ENCODE measurements at places on chromosomes 3 and 15.

DNA sequence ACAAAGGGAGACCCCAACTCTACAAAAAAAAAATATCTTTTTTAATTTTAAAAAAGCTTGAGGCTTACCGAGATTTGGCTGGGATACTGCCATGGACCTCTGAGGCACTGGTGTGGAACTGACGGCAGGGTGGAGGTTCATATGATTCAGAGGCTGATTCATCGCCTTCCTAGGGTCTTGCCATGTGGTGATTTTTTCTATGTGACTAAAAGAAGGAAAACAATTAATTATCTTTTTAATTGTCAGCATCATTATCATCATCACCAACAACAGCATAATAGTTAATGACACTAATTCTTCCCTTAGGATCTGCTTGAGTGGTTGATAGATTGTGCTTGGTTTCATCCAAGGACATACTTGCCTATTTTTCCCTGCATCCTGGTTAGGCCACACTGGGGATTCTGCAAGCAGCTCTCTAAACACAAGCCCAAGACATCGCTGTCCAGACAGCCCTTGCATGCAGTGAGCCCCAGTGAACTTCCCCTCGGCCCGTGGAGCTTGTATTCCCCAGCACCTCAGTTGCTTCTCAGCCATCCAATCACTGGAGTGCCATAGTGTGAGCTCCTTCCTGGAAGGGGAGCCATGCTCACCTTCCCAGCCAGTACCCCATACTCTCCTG, 84.9 kb downstream of the WWTR1 start:
- DNase-seq = peak; percentile 10

DNA sequence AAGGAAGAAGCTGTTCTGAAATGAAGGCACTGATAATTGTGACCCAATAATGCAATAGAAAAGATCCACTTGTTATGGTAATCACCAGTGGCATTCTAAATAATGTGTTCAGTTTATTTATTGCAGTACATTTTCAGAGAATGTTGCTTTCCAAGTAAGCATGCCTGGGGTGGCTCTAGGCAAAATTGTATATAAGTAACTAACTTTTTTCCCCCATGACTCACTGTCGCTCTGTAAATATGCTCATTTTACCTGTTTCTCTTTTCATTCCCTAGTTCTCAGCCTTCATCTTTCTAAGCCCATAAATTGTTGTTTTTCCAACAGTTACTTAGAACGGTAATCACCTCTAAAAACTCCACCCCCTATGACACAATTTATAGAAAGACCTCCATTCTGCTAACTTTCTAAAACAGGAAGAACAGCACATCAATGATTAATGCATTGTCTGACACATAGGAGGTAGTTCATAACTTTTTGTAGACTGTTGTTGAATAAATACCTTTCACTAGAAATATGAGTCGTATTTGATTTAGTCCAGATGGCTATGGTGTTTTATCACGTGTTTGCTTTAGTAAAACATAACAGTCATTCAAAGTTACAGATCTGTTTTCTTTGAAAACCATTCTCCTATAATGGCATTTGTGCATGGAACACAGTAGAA, 143.1 kb downstream of the LSAMP start:
- no peak for DNase-seq

DNA sequence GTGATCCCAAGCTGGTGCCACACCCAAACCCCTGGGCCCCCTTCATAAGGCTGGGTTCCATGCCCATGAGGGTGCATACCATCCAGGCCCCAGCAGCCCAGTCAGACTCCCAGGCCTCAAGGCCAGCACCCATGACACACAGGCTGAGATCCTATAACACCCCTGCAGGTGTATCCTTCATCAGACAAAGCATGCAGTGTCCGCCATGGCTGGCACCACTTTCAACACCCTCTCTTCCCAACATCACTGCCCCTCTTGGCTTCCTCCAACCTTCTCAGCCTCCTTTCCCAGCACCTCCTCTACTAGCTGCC, 3.5 kb downstream of the CCDC51 start:
- no peak for DNase-seq

DNA sequence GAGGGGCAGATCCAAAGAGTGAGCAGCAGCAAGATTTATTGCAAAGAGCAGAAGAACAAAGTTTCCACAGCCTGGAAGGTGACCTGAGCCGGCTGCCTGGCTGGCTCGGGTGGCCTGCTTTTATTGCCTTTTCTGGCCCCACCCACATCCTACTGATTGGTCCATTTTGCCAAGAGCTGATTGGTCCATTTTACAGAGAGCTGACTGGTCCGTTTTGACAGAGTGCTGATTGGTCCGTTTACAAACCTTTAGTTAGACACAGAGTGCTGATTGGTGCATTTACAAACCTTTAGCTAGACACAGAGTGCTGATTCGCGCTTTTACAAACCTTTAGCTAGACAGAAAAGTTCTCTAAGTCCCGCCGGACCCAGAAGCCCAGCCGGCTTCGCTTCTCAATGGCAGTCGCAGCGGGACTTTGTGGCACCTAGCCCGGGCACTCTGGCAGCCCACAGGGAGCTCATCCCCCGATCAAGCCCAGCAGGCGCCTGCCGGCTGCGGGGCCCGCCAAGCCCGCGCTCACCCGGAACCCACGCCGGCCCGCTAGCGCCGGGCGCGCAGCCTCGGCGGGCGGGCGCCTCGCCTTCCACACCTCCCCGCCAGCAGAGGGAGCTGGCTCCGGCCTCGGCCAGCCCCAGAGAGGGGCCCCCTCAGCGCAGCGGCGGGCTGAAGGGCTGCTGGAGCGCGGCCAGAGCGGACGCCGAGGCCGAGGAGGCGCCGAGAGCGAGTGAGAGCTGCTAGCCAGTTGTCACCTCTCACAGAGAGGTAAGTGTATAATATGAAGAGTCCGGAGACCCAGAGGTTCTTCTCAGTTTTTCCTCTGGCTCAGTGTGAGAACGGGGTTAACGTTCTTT, 339.2 kb downstream of the CHL1 start:
- peak; percentile 3 for DNase-seq

DNA sequence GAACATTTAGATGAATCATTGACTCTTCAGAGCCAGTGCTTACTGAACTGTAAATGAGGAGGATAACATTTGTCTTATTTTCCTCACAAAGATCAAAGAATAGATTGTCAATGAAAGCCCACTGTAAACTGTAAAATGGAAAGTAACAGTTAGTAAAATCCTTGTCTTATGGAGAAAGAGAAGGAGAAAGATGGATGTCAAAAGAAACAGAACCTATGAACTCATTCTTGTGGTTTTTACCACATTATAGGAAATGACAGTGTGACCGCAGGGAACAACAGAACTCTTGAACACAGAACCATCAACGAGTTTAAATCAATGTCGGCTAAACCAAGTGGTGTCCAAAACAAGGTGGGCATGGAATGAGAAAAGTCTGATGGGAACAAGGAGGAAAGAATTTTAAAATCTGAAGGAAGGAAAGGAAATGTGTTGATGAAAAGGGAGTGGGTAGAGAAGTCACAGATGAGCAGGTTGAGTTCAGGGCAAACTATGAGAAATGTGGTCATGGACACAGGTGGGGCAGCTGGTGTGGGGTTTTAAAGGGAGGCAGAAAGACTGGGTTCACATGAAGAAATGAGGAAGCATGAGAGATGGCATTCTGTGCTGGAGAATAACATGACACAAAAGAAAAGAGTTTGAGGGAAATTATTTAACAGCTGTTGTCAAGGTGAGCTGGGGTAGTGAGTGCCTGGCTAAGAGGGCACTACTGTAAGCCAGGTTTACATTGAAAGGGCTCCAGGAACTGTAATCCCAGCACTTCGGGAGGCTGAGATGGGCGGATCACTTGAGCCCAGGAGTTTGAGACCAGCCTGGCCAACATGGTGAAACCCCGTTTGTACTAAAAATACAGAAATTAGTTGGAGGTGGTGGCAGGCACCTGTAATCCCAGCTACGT, 42.4 kb upstream of the ETV5 start:
- peak; percentile 67 for DNase-seq

DNA sequence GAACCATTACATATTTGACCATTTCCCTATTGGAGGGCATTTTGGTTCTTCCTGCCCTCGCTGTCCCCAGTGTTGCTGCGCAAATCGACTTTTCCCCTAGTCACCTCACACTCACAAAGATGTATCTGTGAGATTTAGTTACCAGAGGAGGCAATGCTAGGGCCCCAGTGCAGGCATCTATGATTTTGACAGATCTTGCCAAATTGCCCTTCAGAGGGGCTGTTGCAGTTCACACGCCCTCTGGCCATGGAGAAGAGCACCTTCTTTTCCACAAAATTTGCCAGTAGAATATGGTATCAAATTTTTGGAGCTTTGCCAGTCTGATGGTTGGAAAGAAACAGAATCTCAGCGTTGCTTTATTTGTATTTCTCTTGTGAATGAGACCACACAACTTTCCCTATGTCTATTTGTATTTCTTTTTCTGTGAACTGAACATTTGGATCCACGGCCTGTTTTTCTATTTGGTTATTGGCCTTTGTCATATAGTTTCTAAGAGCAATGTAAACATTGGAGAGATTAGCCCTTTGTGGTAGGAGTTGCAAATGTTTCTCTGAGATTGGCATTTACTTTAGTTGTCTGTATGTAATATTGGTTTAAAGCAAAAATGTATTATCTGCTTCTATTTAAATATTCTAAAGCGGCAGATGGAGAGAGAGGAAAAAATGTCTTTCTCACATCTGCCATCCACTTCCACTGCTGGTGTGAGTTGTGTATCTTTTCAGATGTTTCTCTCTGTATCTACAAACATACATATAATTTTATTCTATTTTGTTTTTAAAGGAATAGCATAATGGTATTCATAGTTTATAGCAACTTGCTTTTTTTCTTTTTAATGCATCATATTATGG, 66.1 kb downstream of the DNASE1L3 start:
- no peak for DNase-seq

DNA sequence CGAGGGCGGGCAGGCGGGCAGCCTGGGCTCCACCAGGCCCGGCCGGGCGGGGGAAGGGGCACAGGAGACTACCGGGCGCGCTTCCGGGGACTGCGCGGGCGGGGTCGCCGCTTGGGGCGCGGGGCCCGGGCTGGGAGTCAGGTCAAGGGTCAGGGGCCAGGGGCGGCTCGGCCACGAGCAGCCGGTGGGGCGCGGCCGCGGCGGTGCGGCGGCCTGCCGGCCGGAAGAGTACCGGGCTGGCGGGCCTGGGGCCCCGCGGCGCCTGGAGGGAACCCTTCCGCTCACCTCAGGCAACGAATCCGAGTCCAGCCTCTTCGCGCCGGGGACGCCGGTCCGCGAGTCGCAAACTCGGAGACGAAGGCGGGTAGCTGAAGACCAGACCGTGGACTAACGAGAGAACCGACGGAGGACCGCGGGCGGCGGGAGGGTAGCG, 225 bp downstream of the RHOA start:
- DNase-seq = no peak

- DNase-seq = no peak
Measured at GRCh38 chr3:130537673-130538304, 20.8 kb downstream of the COL6A6 start.

DNA sequence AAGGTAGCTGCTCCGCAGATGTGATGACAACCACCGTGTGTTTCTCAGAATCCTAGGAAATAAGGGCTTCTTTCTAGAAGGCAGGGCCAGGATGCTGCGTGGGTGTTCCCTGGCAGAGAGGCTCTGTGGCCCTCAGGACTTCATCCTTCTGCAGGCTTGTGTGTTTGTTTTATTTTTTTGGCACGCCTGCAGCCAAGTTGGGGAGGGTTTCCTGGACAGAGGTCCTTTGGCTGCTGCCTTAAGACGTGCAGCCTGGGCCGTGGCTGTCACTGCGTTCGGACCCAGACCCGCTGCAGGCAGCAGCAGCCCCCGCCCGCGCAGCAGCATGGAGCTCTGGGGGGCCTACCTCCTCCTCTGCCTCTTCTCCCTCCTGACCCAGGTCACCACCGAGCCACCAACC, at the start of gene CLEC3B:
Gene CLEC3B (plus strand): TSS at position 266 of the 400 bp plus-strand sequence. CDS start 60 bp downstream, at position 326.
- DNase-seq = no peak

DNA sequence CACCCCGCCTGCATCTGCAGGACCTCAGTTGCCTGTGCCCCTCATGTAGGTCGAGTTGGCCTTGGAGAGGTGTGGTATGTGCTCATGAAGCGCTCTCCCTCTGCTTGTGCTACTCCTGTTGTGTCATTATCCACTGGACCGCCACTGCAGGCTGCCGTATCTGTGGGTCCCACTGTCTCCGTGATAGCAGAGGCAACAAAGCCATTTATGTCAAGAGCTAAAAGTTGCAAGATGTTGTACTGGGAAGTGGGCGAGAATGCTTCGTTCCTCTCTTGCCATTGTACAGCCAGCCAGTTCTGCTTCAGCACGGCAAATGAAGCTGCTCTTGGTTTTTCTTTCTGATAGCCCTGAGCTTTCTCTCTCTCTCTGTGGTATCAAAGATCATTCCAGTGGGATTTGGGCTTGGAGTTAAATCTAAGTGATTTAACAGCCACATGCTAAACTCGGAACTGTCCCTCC, 89.0 kb downstream of the TMEM212 start:
- DNase-seq = peak; percentile 42

DNA sequence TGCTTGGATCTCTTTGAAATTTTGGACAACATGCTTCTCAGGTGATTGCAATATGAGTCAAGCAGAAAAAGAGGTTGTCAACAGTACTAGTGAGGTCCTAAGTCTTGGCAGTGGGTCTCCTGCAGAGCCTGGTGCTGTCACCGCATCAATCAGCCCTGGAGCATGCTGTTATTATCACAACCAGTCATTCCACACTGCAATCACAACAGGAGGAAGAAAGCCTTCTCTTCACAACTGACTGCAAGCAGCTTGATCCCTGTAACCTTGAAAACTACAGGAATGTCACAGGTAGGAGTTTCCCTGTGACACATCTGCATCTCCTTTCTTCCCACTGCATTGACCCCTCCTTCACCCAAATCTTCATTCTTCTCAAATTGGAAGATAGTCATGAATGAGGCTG, 451.1 kb upstream of the ATP11B start:
- no peak for DNase-seq

DNA sequence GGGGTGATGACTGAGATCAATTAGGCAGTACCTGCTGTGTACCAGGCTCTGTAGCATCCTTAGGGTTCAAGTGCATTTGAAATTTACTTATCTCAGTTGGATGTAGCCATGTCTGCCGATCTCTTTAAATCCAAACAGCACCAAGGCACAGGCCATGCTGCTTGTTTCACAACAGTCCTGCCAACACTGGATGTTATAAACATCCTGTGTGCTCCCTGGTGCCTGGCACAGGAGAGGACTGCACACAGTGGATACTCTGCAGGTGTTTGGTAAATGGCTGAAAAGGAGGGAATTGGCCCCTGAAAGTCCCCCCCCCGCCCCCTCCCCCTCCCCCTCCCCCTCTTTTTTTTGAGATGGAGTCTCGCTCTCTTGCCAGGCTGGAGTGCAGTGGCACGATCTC, 27.0 kb downstream of the CTSH start:
- no peak for DNase-seq

- no peak for DNase-seq
Measured at GRCh38 chr3:13705702-13706280, 156.9 kb downstream of the FBLN2 start.

DNA sequence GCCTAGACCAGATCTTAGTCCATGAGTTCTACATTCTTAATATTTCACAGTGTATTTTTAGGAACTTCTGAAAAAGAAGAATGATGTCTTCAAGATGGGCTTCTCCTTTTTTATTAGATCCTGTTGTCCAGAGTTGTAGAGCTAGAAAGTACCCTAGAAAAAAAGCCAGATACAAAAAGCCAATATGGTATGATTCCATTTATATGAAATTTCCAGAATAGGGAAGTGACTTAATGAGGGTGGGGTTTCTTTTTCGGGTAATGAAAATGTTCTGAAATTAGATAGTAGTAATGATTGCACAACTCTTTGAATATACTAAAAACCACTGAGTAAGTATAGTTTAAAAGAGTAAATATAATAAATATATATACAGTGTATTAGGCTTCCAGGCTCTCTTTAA, 116.9 kb downstream of the NFKBIZ start:
- DNase-seq = peak; percentile 62

All from suppressor macrophage treated with lipopolysaccharide for 1 hour (primary cell).